ENCODE measurements at places on chromosomes 12 and 14.

DNA sequence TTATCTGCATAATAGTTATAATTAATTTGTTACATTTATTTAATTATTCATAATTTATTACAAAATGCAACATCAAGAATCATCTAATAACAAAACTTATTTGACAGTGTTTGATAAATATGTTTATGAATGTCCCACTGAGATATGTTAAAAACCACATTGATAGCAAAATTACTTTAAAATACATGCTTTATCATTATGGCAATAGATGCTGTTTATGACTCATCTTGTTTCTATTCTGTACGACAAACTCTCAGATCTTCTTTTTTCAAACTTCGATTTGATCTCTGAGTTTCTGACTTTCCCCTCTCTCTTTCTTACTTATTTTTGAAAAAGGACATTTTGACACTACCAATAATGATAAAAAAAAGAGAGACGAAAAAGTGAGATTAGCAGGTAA lies 56.8 kb upstream of the LRRK2 start:
- no peak for DNase-seq

DNA sequence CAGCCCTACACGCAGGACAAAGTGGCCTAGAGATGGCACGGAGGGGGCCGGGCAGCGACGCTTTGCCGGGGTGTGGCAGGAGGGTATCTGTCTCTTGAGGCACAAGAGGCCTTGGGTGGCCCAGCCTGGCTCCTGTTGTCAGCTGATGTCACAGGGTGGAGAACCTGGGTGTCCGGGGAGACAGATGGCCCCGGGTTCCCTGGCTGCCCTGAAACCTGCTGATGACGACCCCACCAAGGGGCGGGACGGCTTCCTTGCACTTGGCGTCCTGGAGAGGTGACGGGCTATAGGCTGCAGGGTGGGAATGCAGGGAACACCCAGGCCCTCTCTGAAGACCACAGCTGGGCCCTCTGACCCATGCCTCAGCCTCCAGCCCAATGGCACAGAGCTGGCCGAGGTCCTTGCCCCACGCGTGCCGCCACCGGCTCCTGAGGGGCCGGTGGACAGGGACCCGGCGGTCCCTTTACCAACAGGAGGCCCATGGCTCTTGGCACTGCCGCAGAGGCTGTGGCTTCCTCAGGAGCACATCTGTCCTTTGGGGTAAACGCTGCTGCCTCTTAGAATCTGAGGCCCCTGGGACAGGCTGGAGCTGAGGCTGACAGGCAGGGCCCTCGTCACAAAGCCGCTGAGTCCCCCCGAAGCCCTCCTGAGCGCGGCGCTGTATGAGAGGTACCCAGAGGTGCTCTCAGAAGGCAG lies 16.4 kb downstream of the TRMT61A start:
- DNase-seq, result no peak

GRCh38 chr14:103871596-103872480 lies 24.5 kb upstream of the PPP1R13B start:
- DNase-seq, result no peak

DNA sequence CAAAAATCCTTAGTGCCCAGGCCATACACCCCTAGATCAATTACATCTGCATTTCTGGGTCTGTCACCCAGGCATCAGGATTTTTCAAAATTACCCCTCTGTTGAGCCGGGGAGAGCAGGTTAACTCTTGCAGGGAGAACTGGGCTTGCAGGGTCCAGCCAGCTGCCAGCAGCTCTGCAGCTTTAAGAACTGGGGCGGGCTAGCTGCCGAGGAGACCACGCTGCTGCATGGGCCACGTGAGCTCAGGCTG lies at the start of gene DGLUCY:
DGLUCY (plus strand) TSS at position 245 of the 250 bp plus-strand sequence. CDS start 46,222 bp downstream, outside the sequence.
- DNase-seq, result peak; percentile 77

GRCh38 chr12:71799106-71799505 lies 40.5 kb upstream of the TBC1D15 start:
- no peak for DNase-seq

- peak; percentile 40 for DNase-seq
Measured at GRCh38 chr12:530821-531220, 71.1 kb downstream of the B4GALNT3 start.

DNA sequence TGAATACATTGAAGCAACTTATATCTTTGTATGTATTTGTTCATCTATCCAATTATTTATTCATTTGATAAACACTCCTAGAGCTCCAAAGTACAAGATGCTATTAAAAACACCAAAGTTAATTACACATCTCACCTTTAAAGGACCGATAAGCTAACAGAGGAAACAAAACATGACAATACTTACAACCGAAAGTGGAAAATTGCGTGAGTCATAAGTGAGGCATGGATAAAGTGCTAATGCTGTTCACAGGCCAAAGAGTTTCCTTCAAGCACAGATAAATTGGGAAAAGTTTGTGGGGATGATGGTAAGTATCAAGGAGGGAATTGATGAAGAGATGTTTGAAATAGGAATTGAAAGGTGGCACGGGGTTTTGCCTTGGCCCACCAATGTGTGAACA lies 172.8 kb upstream of the KITLG start:
- no peak for DNase-seq

- DNase-seq, result no peak
Measured at GRCh38 chr14:27427796-27428195, 830.0 kb upstream of the NOVA1 start.

DNA sequence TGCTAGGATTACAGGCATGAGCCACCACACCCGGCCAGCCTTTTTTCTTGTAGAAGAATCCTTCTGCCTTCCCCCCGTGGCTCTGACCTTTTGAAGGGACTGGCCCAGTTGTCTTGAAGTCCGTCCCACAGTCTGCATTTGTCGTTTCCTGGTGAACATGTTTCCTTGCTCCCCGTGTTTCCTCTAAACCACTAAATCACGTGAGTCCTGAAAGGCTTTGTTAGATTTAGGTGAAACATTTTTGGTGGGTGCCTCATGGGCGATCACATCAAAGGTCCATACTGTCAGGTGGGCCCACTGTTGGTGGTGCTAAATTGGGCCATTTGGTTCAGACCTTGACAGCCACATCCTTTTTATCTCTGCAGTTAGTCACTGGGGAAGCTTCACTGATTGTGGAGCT lies 26.3 kb downstream of the MLXIP start:
- DNase-seq, result no peak

- DNase-seq, result no peak
Measured at GRCh38 chr14:91242635-91243034, 1.9 kb downstream of the GPR68 start.

GRCh38 chr14:74860899-74861733 lies 14.8 kb downstream of the PROX2 start:
- peak; percentile 63 for DNase-seq
